ENCODE measurements at places on chromosomes 7 and 10.

DNA sequence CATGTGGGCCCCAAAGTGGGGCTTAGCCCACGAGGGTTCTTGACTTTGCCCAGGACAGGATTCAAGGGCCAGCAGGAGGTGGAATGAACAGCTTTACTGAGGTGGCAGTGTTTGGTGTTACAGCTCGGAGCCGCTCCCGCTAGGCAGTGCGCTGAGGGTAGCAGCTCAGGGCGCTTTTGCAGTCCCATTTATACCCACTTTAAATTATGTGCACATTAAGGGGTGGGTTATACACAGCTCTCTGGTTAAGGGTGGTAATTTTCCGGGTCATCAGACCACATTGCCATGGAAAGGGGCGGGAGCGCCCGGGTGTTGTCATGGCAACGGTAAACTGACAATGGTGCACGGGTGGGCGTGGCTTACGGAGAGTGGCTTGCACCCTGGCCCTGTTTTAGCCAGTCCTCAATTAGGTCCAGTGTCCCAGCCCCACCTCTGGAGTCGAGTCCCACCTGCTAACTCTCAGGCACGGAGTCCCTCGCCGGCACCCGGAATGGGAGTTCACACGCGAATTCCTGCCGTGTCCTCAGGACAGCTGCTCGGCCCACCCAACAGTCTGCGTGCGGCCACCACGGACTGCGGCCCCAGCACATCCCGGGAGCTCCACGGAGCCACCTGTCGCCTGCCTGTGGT is 58.2 kb upstream of the PDGFA start:
- DNase-seq = no peak

GRCh38 chr7:11784769-11785536 is 47.0 kb downstream of the THSD7A start:
- no peak for DNase-seq

- no peak for DNase-seq
Measured at GRCh38 chr10:106707657-106708056, 456.8 kb downstream of the SORCS1 start.

GRCh38 chr10:97573021-97573420 is 442 bp downstream of the ANKRD2 start:
- no peak for DNase-seq

DNA sequence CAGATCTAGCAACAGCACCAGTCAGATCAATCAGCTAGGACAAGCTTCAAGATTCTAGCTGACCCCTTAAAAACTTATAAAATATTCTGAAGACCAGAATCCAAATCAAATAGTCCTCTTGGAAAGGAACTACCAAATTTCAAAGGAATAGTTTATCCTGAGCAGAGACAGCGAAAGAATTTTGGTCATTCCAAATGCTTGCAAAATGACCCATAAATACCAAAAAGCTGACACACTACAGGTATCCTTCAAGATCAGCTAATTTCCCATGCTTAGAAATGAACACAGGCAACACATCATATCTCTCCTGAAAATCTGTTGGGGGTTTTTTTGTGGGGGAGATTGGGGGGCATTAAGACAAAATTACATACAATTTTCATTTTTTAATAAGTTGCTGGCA is 78.8 kb downstream of the PDSS1 start:
- no peak for DNase-seq

GRCh38 chr10:50384898-50385297 is 133.6 kb upstream of the ASAH2 start:
- DNase-seq = no peak

DNA sequence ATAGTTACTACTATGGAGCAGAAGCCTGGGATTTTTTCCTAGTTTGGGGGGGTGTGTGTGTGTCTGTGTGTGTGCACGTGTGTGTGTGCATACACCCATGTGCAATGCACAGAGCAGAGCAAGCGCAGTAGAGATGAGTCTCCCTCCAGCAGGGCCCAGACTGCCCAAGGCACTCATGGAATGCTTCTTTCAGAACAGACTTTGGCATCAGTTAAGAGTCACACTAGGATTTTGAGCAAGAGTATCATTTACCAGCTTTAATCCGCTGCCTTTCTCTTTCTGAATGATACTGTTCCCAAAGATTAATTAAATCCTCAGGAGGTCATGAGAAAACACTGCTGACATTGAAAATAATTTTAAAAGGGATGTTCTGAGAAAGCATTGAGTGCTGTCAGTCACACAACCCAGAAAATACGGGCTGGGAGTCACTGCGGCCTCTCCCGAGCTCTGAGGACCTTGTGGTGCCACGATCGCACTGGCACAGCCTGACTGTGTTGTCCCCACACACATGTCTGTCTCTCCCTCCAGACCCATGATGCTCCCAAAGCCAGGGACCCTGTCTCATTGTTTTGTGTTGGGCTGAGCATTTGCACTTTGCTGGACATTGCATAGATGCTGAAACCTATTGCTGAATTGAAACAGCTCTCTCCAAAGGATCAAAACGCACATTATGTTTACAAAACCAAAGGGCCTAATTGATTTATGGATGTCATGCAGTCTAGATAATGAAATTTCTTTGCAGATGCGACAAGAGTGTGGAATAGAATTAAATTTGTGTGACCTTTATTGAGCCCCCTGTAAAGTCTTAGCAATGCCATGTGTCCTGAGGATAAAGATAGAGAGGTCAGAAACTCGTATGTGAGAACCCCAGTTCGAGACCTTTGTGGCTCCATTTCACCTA is 54.7 kb upstream of the FIGNL1 start:
- DNase-seq = no peak

DNA sequence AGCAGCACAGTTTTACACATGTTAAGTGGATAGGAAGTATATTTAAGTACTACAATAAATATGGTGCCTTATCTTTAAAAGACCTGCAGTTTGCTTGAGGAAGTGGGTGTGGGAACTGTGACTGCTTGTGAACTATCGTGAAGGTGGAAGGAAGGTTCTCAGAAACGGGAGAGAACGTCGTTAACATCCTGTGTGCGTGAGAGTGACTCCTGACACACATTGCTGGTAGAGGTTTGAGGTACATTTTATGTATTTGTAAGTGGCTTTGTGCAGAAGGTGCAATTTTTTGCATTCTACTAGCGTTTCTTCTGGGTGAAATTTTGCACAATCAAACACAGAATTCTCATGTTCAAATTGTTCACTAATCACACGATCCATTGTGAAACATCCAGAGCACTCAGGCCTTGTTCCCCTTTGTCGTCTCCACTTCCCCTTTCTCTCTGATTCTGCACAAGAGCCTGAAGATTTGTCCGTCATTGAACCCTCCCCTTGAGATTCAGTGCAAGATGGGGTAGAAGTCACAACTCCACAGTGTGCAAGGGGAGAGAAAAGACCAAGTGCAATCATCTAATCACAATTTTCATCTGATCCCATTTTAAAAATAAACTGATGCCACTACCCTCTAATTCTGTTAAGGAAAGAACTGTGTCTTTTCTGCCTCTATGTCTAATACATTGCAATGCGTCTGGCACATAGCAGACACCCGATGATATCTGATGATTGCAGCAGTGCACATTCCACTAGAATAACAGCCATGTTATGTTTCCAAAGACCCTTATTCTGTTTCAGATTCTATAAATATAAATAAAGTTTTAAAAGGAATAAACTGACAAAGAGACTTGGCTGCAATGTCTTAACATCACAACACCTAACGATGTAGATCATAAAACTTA is 279.9 kb downstream of the NEBL start:
- DNase-seq = no peak

DNA sequence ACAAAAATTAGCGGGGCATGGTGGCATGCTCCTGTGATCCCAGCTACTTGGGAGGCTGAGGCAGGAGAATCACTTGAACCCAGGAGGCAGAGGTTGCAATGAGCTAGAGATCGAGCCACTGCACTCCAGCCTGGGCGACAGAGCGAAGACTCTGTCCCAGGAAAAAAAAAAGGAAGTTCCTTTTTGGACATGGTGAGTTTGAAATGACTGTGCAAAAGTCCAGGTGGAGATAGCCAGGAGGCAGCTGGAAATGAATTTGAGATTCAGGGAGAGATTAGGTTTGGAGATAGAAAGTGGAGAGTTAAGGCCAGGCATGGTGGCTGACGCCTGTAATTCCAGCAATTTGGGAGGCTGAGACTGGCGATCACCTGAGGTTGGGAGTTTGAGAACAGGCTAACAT is 139.1 kb downstream of the MARCHF5 start:
- no peak for DNase-seq

- no peak for DNase-seq
Measured at GRCh38 chr7:5452470-5452899, 28.9 kb upstream of the TNRC18 start.

- no peak for DNase-seq
Measured at GRCh38 chr7:153509768-153510167, 542.4 kb upstream of the DPP6 start.

GRCh38 chr10:102451105-102451969 is at the start of gene C10orf95:
Gene C10orf95 (minus strand): TSS chr10:102451543. CDS start chr10:102451093, 450 bp downstream.
- no peak for DNase-seq

GRCh38 chr10:63480237-63480636 is 14.5 kb upstream of the JMJD1C start:
- no peak for DNase-seq

GRCh38 chr7:139231513-139232376 is 708 bp downstream of the UBN2 start:
- DNase-seq = no peak

DNA sequence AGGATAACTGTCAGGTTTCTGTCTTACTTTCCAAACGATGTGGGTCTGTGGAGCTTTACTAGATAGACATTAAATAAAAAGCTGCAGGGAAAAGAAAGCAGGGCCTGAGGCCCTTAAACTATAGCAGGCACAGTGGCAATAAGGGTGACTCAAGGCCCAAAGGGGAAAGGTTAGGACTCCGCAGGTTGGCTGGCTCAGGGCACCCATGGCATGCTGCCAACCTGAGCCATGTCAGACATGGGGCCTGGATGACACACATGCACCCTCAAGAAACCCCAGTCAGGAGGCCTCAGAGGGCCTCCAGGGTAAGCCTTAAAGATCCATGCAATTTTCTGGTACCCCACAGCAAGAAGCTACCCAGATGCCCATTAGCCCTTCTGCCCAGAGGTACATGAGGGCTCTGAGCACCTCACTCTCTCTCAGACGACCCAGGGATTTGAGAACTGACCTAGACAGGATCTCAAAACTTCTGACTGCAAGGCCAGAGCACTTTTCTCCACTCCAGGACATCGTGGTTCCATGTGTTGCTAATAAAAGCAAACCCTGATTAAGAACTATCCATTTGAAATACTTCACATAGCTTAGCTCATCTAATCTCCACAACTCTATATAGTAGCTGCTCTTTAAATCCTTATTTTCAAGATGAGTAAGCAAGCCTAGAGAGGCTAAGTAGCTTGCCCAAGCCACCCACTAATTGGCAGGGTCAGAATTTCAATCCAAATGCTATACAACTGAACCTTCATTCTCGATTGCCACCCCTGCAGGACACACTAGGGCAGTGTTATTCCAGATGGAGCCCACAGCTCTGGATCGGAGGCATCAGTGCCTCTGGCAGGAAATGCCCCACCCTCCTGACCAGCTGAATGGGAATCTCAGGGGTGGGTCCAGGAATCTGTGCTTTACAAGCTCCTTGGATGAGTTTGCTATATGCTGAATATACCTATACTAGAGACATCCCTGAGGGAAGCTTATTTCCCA is 132.5 kb upstream of the EFCAB10 start:
- no peak for DNase-seq

GRCh38 chr10:53528974-53529373 is 756.4 kb upstream of the MBL2 start:
- no peak for DNase-seq

GRCh38 chr7:24831240-24831639 is 74.0 kb upstream of the GSDME start:
- no peak for DNase-seq

Measured in suprapubic skin (tissue), 4 donors.